ENCODE measurements at places on chromosomes 16 and 17.
A peak's percentile ranks its signal among the peaks of the same experiment; 100 is the strongest.

DNA sequence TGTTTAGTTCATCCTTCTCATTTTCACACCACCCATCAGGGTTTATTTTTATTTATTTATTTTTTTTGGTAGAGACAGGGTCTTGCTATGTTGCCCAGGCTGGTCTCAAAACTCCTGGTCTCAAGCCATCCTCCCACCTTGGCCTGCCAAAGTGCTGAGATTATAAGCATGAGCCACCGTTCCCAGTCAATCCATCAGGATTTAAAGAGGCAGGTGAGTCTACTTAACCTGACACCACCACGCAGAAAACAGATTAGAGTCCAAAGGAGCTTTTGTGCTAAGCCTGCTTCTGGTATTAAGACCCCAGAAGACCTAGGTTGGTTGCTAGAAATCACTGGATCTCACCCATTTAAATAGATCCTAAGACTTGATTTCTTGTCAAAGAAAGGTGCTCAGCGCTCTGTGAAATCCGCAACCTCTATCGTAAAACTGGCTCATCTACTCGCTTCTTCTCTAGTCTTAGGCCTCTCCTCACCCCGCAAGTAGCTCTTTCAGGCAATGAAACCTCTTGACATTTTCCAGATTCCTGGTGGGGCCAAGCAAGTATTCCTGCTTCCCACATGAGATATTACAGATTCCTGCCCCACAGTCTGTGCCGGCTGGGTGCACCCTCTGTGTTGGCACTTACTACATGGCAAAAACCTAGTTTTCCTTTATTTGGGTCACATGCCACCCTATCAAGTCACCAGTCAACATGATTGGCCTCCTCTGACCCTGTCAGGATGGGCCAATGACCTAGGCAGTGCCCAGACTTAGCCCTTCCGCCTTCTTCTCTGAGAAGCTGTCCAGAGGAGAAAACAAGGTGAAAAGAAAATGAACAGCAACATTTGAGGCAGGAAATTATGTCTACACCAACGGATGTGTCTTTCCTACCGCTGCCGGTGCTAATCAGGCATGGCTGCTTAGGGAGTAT lies 9.0 kb downstream of the PITPNA start:
- no peak for DNase-seq

DNA sequence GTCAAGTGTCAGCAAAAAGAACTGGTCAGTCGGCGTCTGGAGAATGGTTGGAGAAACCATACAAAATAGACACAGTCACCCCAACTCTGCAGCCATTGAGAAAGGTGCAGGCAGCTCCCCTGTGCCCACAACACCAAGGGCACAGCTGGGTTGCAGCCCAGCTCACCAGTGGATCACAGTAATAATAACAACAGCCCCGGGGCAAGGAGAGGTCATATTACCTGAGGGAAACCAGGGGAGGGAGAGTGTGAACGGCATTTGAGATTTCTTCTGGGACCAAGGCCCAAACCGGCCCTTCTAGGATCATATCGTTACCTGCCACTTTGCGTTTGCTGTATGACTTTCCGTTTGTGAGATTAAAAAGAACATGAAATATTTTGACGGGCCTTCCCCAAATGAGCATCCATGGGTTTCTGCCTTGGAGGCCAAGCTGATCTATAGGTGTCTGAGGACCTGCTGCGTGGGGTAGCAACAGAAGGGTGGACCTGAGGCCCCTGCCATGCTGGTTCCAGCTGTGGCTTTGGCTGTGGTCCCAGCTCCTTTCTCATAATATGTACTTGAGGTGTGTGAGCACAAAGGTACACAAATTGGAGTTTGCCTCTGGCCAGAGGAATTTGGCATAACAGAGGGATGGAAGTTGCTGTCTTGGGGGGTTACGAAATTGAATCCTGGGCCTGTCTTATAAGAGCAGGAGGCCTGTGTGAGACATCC lies 154.6 kb downstream of the CMIP start:
- no peak for DNase-seq

DNA sequence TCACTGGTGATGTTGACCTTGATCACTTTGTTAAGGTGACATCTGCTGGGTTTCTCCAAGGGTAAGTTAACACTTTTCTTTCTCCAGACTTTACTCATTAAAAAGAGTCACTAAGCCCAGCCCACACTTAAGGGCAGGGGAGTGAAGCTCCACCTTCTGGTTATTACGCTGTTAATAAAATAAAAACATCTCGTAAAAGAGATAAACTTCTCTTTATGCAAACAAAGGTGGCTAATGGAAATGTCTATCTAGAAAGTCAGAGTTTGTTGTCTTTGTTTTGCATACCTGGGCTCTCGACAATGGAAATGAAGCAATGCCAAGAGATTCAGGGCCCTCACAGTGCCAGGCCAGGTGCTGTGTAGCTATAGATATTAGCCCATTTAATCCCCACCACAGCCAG lies 134.4 kb downstream of the ZFHX3 start:
- DNase-seq: no peak

DNA sequence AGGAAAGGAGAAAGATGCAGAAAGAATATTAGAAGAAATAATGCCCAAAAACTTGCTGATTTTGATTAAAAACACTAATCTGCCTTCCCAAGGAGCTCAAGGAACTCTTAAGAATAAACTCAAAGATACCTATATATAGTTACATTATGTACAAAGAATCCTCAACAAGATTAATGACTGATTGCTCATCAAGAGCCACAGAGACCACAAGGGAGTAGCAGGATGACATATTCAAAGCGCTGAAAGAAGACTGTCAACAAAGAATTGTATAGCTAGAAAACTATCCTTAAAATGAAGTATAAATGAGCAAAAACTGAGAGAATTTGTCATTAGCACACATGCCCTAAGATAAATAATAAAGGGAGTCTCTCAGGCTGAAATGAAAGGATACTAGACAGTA lies 6.2 kb downstream of the LPCAT2 start:
- DNase-seq: no peak

- DNase-seq: no peak
These were observed 96.2 kb downstream of the PRKCA start for GRCh38 chr17:66398617-66399016.

DNA sequence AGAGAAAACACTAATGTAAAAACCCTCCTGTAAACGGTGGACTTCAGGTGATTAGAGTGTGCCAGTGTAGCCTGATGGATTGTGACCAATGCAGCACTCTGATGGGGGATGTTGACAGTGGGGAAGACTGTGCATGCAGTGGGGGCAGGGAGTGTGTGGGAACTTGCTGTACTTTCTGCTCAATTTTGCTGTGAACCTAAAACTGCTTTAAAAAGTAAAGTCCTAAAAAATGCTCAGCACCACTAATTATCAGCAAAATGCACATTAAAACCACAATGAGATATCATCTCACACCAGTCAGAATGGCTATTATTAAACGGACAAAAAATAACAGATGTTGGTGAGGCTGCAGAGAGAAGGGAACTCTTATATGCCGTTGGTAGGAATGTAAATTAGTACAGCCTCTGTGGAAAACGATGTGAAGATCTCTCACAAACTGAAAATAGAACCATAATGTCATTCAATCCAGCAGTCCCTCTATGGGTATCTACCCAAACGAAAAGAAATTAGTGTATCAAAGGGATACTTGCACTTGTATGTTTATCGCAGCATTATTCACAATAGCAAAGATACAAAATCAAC lies 9.7 kb upstream of the ULK2 start:
- no peak for DNase-seq

GRCh38 chr17:841313-841712 lies 59.2 kb downstream of the MRM3 start:
- no peak for DNase-seq

GRCh38 chr17:66904760-66905624 lies 59.5 kb upstream of the CACNG4 start:
- DNase-seq: peak; percentile 60

DNA sequence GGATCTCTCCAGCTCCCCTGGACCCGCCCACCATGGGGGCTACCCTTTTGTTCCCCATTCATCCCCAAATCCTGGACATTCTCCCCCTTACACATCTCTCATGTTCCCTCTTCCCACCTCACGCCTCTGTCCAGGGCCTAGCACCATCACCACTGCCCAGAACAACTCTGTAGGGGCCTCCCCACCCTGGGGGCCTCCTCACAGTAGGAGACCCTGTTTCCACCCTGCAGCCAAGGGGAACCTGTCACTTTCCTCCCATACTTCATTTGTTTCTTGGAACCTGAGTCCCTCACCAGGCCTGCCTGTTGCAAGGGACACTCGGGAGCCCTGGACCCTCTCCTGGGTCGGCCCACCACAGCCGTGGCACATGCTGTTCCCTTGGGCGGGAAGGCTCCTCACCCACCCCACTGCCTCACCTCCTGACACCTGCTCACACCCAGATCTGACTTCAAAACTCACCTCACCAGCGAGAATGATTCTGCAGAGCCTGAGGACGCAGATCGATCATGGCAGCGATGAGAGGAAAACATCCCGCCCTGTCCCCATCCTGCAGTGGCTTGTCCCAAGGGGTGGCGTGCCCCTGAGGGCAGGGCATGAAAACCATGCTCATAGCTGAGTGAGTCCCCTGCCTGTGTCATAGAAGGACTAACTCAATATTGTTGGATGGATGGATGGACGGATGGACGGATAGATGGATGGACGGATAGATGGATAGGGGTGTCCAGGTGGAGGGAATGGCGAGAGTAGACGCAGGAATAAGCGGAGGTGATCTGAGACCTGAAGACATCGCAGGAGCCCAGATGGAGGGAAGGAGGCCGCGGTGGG lies 6.8 kb upstream of the RASD1 start:
- no peak for DNase-seq

DNA sequence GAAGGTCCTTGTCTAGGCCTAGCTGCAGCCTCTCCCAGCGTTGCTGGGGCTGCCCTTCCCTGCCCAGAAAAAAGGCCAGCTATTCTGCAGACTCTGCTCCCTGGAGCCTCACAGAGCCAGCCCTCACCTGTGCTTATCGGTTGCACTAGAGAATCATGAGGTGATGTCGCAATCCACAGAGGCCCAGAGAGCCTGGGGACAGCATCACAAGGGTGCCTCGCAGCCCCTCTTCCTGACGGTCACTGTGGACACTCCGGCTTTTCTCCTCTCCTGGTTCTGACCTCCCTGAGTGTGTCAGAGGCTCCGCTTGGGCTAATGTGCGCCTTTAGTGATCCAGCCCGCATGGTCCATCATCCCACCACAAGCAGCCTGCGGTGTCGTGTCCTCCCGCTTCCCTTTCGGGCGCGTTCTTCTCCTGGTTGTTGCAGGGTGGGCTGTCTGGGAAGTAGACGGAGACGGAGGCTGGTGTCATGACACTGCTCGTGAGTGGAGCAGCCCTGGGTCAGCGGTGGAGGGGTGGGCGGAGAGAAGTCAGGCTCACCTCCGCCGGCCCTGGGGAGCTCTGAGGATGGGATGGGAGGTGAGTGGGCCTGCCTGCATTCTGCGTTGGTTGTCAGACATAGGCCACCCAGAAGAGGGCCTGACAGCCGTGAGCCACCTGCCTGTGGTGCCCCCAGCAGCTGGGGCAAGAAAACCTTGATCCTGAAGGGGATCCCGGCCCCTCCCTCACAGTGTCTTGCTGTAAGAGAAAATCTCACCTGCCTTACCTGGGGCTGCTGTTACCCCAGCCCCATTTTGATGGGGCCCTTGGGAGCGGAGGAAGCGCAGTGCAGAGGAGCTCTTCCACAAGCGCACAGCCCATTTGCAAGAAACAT lies 165.9 kb upstream of the CHMP6 start:
- DNase-seq: no peak

GRCh38 chr16:85549766-85550421 lies 63.2 kb upstream of the GSE1 start:
- no peak for DNase-seq

- no peak for DNase-seq
These were observed 1.4 kb downstream of the PLCD3 start for GRCh38 chr17:45130681-45131615.

- DNase-seq: no peak
These were observed 8.8 kb downstream of the KIAA0513 start for GRCh38 chr16:85036236-85037049.

GRCh38 chr16:84930298-84931106 lies 80.8 kb downstream of the ZDHHC7 start:
- DNase-seq: no peak

DNA sequence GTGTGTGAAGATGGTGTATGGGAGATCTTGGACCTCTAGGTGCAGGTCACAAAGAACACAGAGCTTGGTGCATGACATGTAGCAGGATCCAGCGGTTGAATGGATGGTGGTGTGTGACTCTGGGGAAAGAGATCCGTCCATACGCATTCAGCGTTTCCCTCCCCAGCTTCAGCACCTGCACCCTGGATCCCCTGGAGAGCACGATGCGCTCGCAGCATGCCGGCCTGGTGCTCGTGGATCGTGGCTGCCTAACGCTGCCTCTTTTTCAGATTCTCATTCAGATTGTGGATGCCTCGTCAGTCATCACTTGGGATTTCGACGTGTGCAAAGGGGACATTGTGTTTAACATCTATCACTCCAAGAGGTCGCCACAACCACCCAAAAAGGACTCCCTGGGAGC lies 70.9 kb downstream of the SEC14L1 start:
- DNase-seq: no peak

GRCh38 chr16:58678716-58679115 lies 5.9 kb downstream of the SLC38A7 start:
- peak; percentile 42 for DNase-seq

DNA sequence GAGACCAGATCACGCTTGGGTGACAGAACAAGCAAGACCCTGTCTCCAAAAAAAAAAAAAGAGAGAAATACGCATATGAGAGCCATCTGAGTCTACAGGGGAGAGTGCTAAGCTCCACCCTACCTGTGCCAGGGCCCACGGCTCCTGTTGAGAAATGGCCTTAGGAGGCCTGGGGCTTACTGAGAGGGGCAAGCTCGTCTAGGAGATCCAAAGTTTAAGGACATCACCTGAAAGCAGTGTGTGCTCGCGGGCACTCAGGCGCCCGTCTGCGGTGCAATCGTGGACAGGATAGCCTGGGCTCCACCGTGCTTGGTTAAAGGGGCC lies 14.5 kb upstream of the BAIAP2 start:
- no peak for DNase-seq

- DNase-seq: peak; percentile 44
These were observed at the start of gene TMEM95 for GRCh38 chr17:7355053-7355452. Gene TMEM95, plus strand, starts transcription at chr17:7355156. Its CDS starts 49 bp downstream, at chr17:7355205.

DNA sequence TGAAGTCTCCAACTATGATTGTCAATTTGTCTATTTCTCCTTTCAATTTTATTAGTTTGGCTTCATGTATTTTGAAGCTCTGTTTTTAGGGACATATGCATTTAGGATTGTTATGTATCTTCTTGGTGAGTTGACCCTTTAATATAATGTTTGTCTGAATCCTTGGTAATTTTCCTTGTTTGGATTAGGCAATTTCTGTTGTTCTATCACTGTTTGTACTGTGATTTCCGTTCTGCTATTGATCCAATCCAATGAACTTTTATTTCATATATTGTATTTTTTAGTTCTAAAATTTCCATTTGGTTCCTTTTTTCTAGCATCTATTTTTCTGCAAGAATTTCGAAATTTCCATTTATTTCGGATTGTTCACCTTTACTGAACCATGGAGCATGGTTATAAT lies 31.0 kb downstream of the RAB11FIP4 start:
- DNase-seq: no peak

GRCh38 chr16:81004646-81005353 lies 1.9 kb downstream of the CMC2 start:
- DNase-seq: peak; percentile 82

GRCh38 chr17:64707050-64707591 lies 45.0 kb upstream of the SMURF2 start:
- peak; percentile 100 for DNase-seq
